ENCODE measurements at places on chromosomes 3 and 15. TPM values are rescaled to one million over a fixed set of nuclear protein-coding genes. Genes with fewer than 3 reads are reported as not detected.

DNA sequence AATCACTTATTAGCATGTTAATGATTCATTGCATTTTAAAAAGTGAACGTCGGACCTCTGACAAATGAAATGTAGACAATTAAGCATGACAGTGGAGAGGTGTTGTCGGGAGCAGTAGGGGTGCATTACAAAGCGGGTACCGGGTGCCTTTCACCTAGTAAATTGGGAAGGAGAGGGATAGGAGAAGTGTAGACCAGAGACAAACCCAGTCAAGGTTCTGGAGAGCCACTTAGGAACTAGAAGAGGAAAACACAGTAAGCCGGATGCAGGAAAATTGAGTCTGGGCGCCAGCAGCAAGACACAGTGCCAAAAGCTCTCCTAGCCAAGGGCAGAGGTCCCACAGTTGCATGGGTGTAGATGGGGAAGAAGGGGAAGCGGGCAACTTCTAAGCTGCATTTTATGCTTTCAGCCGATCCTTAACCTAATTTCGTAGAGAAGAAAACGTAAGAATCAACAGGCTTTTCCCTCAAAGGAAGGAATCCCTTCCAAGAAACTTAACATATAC lies 3.1 kb upstream of the CERS3 start:
- H3K36me3 ChIP-seq: no peaks in the 10 kb centered on the region
- H3K4me3 ChIP-seq: no peak overlapping the region
- H3K27me3 ChIP-seq: no peaks in the 10 kb centered on the region
- H3K27ac ChIP-seq: no peak overlapping the region
- DNase-seq: no peak
- H3K4me1 ChIP-seq: no peaks in the 10 kb centered on the region

- peaks cover 1% of the 10 kb centered on the region for H3K4me1 ChIP-seq
- no peak overlapping the region for H3K4me3 ChIP-seq
- peak; percentile 33 for DNase-seq
- no peaks in the 10 kb centered on the region for H3K36me3 ChIP-seq
- peaks cover 7% of the 10 kb centered on the region for H3K27me3 ChIP-seq
- no peak overlapping the region for H3K27ac ChIP-seq
Measured at GRCh38 chr3:195729476-195730251, 8.9 kb downstream of the MUC20 start.

DNA sequence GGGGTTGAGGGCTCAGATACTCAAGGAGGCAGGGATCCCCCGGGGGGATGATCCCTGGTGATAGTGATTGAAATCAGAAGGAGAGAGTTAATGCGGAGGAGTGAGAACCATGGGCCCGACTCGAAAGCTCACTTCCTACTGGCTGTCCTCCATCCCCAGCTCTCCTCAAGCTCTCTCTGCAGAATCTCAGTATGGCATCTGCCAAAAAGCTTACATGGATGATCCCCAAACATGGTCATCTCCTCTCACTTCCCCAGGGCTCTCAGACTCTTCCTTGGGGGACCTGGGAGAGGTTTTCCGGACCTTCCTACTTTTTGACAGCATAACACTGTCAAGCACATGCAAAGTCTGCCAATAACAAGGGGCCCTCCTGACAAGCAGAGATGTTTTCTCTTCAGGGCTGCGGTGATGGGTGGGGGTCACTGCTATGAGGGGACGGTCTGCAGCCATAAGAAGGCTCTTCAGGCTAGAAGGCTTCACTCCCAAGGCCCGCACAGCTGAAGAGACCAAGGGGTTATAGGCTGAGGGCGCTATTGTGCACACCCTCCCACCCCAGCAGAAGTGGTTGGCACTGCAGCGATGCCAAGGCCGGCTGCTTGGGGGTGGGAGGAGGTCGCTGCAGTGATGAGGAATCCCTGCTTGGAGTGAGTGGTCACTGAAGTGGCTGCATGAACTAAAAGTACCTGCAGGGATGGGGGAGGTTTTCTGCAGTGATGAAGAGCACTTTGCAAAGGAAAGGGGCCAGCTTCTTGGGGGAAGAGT lies 828 bp upstream of the VWA5B2 start:
- H3K4me1 ChIP-seq: peaks cover 6% of the 10 kb centered on the region
- no peak overlapping the region for H3K4me3 ChIP-seq
- H3K27me3 ChIP-seq: peaks cover 53% of the 10 kb centered on the region
- H3K36me3 ChIP-seq: no peaks in the 10 kb centered on the region
- no peak overlapping the region for H3K27ac ChIP-seq
- no peak for DNase-seq

- H3K4me3 ChIP-seq: no peak overlapping the region
- peaks cover 23% of the 10 kb centered on the region for H3K4me1 ChIP-seq
- no peak overlapping the region for H3K27ac ChIP-seq
- no peak for DNase-seq
- peaks cover 3% of the 10 kb centered on the region for H3K36me3 ChIP-seq
Measured at GRCh38 chr3:30522476-30522875, 83.9 kb upstream of the TGFBR2 start.

GRCh38 chr15:62976301-62976881 lies 66.2 kb upstream of the TPM1 start:
- peaks cover 13% of the 10 kb centered on the region for H3K27me3 ChIP-seq
- DNase-seq: no peak
- H3K36me3 ChIP-seq: no peaks in the 10 kb centered on the region
- H3K4me3 ChIP-seq: no peak overlapping the region

- no peak overlapping the region for H3K27ac ChIP-seq
- no peaks in the 10 kb centered on the region for H3K36me3 ChIP-seq
- no peak overlapping the region for H3K4me3 ChIP-seq
- H3K27me3 ChIP-seq: peaks cover 20% of the 10 kb centered on the region
Measured at GRCh38 chr3:32200490-32200889, 38.0 kb upstream of the CMTM8 start.

DNA sequence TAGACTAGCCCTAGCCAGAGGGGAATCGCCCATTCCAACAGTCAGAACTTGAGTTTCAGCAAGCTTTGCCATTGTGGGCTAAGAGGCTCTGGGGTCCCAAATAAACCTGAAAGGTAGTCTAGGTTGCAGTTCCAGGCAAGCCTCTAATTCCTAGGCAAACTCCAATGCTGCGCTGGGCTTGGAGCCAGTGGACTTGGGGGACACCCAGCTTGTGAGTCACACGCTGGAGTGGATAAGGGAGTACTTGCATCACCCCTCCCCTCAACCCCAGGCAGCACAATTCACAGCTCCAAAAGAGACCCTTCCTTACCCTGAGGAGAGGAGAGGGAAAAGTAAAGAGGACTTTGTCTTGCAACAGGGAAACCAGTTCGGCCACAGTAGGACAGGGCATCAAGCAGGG lies 105.2 kb upstream of the DPPA4 start:
- no peak for DNase-seq
- H3K4me1 ChIP-seq: no peaks in the 10 kb centered on the region
- no peaks in the 10 kb centered on the region for H3K36me3 ChIP-seq

DNA sequence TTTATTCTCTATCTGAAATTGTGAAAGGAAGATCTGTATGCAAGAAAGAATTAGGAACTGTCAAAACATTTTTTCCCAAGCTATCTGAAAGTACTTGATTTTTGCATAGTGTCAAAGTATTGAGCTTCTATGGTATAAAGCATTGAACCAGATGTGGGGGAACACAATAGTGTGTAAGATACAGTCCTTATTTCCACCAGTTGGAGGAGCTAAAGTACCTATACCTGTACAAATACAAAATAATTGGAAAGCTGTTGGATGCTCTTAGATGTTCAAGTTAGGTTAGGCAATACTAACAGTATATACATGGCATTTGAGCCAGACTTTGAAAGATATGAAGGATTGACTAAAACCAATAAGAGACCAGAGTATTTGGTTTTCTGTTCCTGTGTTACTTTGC lies 148.4 kb downstream of the B3GALNT1 start:
- H3K27me3 ChIP-seq: peaks cover 5% of the 10 kb centered on the region
- H3K4me1 ChIP-seq: no peaks in the 10 kb centered on the region
- no peak overlapping the region for H3K27ac ChIP-seq
- H3K4me3 ChIP-seq: no peak overlapping the region

GRCh38 chr3:39346785-39347585 lies 17.5 kb downstream of the CCR8 start:
- peak overlapping the region; percentile 54 for H3K27ac ChIP-seq
- no peaks in the 10 kb centered on the region for H3K27me3 ChIP-seq
- no peak for DNase-seq
- H3K4me1 ChIP-seq: peaks cover 42% of the 10 kb centered on the region
- H3K4me3 ChIP-seq: no peak overlapping the region

DNA sequence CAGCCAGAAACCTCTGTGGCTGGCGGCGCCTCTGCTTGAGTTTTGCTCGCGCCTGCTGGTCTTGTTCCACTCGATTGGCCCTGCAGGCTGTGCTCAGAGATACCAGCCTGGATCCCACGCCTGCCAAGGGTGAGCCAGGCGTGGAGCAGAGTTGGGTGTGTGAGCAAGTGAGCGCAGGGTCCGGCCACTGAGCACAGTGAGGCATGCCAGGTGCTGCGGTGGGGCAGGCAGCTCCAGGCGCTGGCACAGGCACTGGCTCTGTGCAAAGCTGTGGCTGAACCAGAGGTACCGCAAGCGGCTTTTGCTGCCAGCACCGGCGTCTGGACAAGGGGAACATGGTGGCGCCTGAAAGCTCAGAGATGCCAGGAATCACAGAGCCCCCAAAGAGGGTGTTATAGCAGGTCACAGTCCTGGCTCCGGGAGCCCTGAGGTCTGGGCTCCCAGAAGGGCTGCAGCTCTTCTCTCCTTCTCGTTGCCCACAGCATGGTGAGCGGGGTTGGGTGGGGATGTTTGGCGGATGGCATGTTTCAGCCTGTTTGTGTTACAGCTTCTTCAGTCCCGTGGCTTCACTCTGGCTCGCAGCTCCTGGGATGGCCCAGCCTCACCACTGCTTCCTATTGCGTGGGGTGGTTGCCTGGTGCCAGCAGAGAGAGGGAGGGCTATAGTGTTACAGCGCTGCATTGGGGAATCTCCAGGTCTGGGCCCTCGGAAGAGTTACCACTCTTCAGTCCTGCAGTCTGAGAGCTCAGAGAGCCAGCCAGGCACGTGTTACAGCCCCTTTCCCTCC lies 73.9 kb downstream of the NR1D2 start:
- H3K27ac ChIP-seq: no peak overlapping the region
- no peaks in the 10 kb centered on the region for H3K36me3 ChIP-seq
- H3K4me3 ChIP-seq: no peak overlapping the region
- H3K27me3 ChIP-seq: no peaks in the 10 kb centered on the region

- no peak overlapping the region for H3K4me3 ChIP-seq
- peaks cover 80% of the 10 kb centered on the region for H3K27me3 ChIP-seq
- peaks cover 6% of the 10 kb centered on the region for H3K4me1 ChIP-seq
- DNase-seq: no peak
Measured at GRCh38 chr15:45130291-45131000, 652 bp downstream of the DUOX1 start.

DNA sequence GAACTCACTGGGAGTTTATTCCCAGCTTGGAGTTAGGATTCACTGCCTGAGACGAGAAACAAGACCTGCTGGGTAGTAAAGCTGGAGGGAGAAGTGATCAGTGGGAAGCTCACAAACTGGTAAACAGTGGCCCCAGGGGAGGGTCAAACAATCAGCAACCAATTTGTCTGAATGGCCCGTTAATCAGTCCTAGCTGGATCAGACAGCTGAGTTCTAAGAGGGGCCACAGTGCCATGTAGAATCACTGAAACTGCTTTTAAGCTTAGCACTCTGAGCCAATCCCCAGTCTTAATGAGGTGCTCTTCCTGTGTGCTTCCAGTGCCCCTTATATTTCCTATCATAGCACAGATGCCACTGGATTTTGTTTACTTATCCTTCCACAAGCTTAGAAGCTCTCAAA lies 591.7 kb downstream of the RSL24D1 start:
- no peaks in the 10 kb centered on the region for H3K27me3 ChIP-seq
- H3K4me3 ChIP-seq: no peak overlapping the region

DNA sequence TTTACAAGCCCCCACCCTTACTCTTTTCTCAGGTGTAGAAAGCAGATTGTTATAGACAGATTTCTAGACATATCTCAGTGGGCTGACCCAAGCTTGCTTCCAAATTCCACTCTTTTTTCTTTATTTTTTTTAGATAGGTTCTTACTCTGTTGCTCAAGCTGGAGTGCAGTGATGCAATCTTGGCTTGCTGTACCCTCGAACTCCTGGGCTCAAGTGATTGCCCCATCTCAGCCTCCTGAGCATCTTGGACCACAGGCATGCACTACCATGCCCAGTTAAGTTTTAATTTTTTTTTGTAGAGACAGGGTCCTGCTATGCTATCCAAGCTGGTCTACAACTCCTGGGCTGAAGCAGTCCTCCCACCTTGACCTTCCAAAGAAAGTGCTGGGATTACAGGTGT lies 53.5 kb upstream of the ADAMTS9 start:
- no peaks in the 10 kb centered on the region for H3K27me3 ChIP-seq
- DNase-seq: no peak
- no peak overlapping the region for H3K4me3 ChIP-seq
- H3K36me3 ChIP-seq: no peaks in the 10 kb centered on the region
- H3K27ac ChIP-seq: no peak overlapping the region
- H3K4me1 ChIP-seq: no peaks in the 10 kb centered on the region

- no peaks in the 10 kb centered on the region for H3K36me3 ChIP-seq
- no peak overlapping the region for H3K27ac ChIP-seq
- H3K27me3 ChIP-seq: peaks cover 13% of the 10 kb centered on the region
- H3K4me1 ChIP-seq: no peaks in the 10 kb centered on the region
- DNase-seq: peak; percentile 22
- H3K4me3 ChIP-seq: no peak overlapping the region
Measured at GRCh38 chr3:133999891-134000685, 29.6 kb downstream of the SLCO2A1 start.

DNA sequence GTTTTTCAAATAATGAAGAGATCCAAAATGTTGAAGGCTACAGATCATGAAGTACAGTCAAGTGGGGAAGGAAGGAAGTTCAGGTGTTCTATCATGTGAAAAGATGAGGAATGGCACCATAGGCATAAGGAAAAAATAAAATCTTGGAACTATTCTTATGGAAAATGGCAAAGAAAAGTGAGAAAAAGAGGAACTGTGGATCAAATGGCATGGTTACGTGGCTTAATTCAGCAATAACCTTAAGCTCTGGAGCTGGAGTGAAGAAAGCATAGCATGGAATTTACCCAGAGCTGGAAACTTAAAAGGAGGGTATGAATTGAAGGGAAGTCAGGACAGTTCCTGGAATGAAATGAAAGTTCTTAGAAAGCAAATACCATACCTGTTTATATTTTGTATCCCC lies 14.4 kb downstream of the ETFA start:
- DNase-seq: no peak
- H3K4me3 ChIP-seq: no peak overlapping the region
- peaks cover 16% of the 10 kb centered on the region for H3K36me3 ChIP-seq
- H3K4me1 ChIP-seq: peaks cover 9% of the 10 kb centered on the region
- H3K27ac ChIP-seq: no peak overlapping the region

Gene PEX5L
- 1.1 TPM for total RNA-seq

Gene UCN2
- total RNA-seq: not detected

Gene PRC1
- total RNA-seq: 152 TPM

Gene PCOLCE2
- not detected for total RNA-seq

Gene GRK7
- not detected for total RNA-seq

Gene ADAMTS7
- total RNA-seq: 0.18 TPM

Gene EXD1
- total RNA-seq: not detected

Data from activated CD8-positive, alpha-beta memory T cell treated with anti-CD3 and anti-CD28 coated beads, Interleukin-2, amount 10 ng/mL, durations not matched to agents 7 days and 5 days (primary cell).